Gastrocnemius medialis (tissue), 4 donors: ENCODE measurements at places on chromosomes 5 and 9.

GRCh38 chr5:60821488-60822284 is 22.4 kb downstream of the ELOVL7 start:
- DNase-seq: no peak

GRCh38 chr5:65651144-65651543 is 26.3 kb downstream of the SHLD3 start:
- DNase-seq: no peak

DNA sequence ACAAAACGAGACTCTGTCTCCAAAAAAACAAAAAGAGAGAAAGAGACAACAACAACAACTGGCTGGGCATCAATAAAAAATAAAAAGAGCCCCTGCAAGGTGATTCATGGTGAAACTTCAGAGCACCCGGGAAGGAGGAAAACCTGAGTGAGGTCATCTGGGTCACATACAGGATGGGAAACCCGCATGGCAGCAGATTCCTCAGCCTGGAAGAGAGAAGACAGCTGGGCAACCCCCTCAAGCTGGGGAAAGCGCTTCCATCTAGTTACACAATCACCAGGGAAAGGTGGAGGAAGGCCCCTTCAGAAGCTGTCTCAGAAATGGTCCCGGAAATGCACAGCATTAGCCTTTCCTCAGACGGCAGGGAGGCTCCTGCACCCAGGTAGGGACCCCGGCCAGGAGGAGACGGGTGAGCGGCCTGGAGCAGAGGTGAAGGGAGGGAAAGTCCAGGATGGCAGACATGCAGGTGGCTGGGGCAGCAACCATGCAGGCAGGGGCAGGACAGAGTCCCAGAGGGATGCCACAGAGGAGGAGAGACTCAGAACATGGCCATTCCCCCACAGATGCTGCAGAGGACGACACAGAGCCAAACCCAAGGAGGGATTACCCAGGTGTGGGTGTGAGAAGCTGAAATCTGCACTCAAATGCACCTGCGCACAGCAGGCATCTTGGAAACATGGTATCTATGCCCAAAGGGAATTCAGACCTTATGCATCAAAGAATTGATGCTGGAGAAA is 29.4 kb downstream of the CAMSAP1 start:
- DNase-seq: no peak

DNA sequence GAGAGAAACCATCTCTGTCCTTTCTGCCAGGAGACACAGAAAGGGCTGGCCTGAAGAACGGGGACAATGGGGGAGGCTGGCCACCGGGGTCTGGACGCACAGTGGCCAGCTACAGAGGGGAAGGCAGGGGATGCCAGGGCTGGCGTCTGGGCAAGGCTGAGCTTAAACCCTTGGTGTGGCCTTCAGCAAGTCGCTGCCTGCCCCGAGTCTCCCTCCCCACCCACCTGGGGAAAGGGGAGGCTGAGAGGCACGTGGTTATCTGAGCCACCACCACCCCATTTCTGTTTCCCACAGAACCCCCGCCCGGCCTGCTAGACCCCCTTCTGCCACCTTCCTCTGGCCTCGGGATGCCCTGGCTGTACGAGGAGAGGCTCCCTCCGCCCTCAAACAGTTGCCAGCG is 115.3 kb downstream of the VAV2 start:
- DNase-seq: no peak

- no peak for DNase-seq
These were observed 74.7 kb downstream of the FCHO2 start for GRCh38 chr5:73030531-73030930.

DNA sequence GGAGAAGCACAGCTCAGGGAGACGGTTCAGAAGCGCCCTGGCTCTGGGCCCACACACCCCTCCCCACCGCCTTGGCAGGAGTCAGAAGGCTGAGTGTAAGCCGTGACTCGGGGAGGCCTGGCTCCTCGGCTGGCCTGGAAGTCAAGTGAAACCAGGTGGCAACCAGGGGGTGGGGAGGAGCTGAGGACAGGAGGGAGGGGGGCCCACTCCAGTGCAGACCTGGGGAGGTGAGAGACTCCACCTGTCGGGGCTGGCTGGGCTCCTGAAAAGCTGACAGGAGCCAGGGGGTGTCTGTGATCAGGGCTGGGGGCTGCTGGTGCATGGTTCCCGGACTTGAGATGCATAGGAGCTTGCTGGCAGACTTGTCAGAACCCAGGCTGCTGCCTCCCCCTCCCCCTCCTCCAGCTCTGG is 150.2 kb upstream of the PHYKPL start:
- DNase-seq: no peak

- DNase-seq: no peak
These were observed 1.3 kb downstream of the QSOX2 start for GRCh38 chr9:136244122-136244968.

GRCh38 chr5:99060306-99061261 is 131.8 kb upstream of the CHD1 start:
- peak; percentile 30 for DNase-seq

DNA sequence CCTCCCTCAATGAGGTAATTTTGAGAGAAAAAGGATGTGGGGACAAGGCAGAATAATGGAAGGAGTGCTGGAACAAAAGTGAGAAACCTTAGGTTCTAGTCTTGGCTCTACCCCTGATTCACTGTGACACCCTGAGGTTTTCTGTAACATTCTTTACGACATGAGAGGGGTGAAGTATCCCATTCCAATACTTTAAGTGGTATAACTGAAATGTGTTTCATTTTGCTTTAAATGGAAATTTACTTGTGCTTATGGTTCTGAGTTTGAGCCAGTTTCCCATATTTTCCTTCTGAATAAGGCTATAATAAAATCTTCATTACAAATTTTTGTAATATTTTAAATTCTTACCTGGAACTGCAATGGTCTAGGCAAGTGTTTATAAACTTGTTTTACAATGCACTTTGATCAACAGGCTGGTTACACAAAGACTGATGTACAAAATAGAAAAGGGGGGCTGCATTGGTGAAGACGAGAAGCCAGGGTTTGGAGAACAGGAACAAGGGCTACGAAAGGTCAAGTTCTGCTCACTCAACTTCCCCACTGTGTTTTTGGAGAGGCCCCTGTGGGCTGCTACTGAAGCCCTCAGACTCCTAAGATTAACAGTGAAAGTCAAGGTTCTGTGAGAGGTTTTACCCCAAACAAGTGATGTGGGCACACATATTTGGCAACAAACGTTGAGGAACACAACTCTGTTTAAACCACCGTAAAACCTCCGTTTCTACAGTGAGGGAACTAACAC is 171.9 kb upstream of the ELL2 start:
- no peak for DNase-seq

- no peak for DNase-seq
These were observed 35.9 kb upstream of the SLC1A3 start for GRCh38 chr5:36570301-36571095.

- no peak for DNase-seq
These were observed 123.3 kb downstream of the TLR4 start for GRCh38 chr9:117827456-117827855.

- no peak for DNase-seq
These were observed 98.5 kb upstream of the SPATA31C2 start for GRCh38 chr9:88236511-88237478.

GRCh38 chr5:169580964-169581363 is 2.6 kb upstream of the SPDL1 start:
- DNase-seq: no peak

GRCh38 chr9:113409883-113410206 is 630 bp downstream of the POLE3 start:
- DNase-seq: no peak

DNA sequence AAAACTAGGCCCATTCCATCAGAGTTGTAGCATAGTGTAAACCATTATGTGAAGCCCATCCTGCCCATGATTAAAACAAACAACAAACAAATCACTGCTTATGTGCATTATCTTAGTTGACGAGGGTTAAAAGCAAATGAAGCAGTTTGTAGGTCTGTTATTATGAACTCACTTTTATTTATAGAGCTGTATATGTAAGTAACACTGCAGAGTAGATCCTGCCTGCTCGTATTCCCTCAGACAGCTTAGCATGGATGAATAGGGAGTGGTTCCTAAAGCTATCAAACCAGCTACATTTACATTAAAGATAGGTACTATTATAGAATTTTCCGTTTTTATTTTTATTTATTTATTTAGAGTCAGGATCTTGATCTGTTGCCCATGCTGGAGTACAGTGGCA is 112.6 kb downstream of the GDNF start:
- no peak for DNase-seq

DNA sequence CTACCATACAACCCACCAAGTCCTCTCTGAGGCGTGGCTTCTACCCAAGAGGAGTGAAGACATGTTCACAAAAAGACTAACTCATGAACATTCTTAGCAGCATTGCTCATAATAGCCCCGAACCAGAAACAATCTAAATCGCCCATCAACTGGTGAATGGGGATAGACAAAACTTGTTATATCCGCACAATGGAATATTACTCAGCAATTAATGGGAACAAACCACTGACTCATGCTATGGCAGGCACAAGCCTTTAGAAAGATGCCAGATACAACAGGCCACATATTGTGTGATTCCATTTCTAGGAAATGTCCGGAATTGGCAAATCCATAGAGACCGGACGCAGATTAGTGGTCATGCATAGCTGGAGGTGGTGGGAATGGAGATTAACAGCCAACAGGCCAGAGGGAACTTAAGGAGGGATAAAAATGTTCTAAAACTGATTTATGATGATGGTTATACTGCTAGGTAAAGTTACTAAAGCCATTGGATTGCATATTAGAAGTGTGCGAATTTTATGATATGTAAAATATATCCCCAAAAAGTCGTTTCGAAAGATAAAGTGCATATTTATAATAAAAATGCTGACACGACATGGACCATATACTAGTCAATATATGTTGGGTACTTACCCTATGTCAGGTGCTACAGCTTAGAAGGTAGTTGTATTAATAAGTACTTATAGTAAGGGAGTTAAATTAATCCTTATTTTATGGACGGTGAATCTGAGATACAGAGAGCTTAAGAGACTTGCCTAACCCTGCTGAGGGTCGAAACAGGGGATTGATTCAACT is 55.4 kb downstream of the LHX2 start:
- no peak for DNase-seq

GRCh38 chr5:44565360-44565759 is 176.1 kb upstream of the FGF10 start:
- no peak for DNase-seq

GRCh38 chr5:122022966-122023365 is 55.1 kb downstream of the LOX start:
- DNase-seq: no peak

GRCh38 chr5:15515229-15515628 is 15.2 kb downstream of the FBXL7 start:
- no peak for DNase-seq

DNA sequence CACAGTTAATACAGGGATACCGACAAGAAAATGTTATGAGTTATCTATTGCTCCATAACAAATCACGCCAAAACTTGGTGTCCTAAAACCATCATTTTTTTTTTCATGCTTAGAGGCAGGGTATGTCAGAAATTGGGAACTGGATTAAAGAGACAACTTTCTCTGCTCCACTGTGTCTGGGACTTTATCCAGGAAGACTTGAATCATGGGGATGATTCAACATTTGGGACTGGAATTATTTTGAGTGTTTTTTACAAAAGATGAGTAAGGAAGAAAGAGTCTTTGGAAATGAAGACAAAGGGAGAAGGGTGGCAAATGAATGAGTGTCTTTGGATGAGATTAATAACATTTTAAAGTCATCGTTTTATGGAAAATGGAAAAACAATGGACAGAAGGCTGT is 1883.7 kb upstream of the C9orf72 start:
- no peak for DNase-seq

- DNase-seq: no peak
These were observed 844.4 kb upstream of the CDH18 start for GRCh38 chr5:20832204-20833080.

GRCh38 chr5:119895066-119895465 is 265.7 kb downstream of the FAM170A start:
- DNase-seq: no peak

- DNase-seq: no peak
These were observed 165.6 kb downstream of the SMARCA2 start for GRCh38 chr9:2180704-2181103.
